Gastrocnemius medialis (tissue), 4 donors: ENCODE measurements at places on chromosomes 3 and 15. TPM values are rescaled to one million over a fixed set of nuclear protein-coding genes. Genes with fewer than 3 reads are reported as not detected.

- H3K4me3 ChIP-seq: no peak overlapping the region
- no peak for DNase-seq
- no peaks in the 10 kb centered on the region for H3K36me3 ChIP-seq
- no peaks in the 10 kb centered on the region for H3K4me1 ChIP-seq
Measured at GRCh38 chr15:44368370-44368769, 59.1 kb upstream of the CTDSPL2 start.

DNA sequence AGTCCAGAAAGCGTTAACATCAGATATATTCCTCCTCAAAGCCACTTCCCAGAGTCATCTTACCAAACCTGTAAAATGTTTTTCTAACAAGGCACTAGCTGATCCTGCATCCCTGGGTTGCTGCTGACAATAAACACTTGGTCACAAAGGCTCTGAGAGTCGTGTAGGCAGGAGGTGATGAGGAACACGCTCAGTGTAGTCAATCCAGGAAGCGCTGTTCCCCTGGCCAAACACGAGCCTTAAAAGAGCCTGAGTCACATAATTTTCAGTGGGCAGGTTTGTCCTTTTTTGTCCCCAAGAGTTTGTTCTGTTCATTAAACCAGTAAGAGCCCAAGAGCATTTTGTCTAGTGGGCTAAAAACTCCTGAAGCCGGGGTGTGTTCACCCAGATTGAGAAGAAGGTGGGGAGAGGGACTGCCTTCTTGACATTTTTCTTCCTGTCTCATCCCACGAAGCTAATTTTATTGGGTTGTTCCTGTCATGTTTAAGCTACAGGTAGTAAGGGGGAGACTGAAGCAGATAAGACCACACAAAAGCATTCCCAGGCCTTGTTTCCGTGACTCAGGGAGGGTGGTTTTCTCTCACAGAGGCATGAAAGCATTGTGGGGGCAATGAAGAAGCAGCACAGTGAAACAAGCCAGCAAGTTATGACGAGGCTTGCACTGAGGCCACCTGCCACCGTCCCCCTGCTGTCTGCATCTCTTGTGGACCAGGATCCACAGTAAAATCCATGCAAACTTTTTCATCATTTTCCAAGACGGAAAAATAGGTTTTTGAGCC is 73.7 kb downstream of the FOXB1 start:
- H3K4me3 ChIP-seq: no peak overlapping the region
- no peaks in the 10 kb centered on the region for H3K4me1 ChIP-seq
- no peaks in the 10 kb centered on the region for H3K27me3 ChIP-seq
- no peak for DNase-seq
- no peak overlapping the region for H3K27ac ChIP-seq

DNA sequence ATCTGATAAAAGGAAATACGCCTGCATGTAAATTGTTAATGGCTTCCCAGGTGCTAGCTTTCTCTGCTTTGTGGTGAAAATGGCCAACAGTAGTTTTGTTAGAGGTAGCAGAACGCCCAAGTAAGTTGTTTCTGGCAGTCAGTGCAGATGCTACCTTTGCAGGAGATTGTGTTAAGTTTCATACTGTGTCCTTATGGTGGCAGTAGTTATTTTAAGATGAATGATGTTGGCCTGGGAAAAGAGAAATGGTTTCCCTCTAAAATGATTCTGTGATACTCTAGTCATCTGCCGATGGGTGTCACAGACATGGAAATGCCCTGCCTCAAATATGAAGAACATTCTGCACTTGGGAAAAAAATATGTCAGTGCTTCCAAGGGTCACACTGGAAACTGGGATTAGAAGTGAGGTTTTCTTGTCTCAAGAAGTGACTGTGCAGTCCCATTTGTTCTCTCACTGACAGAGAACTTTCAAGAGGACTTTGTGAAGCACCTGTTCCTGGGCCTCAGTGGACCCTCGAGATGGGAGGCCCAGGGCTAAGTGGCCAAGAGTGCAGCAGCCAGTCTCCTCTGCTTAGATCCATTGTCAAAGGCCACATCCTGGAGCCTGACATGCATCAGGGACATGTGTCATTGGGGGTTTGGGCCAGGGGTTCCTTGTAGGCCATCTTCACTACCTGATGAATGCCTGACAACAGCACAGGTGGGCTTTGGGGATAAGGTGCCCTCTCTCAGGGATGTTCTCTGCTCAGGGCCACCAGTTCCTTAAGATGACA is 393.3 kb downstream of the CACNA2D3 start:
- H3K27ac ChIP-seq: no peak overlapping the region
- DNase-seq: no peak
- no peaks in the 10 kb centered on the region for H3K4me1 ChIP-seq
- no peaks in the 10 kb centered on the region for H3K36me3 ChIP-seq

- no peak for DNase-seq
- H3K27ac ChIP-seq: peak overlapping the region; percentile 97
- H3K4me1 ChIP-seq: peaks cover 44% of the 10 kb centered on the region
- peak overlapping the region; percentile 94 for H3K4me3 ChIP-seq
- H3K27me3 ChIP-seq: no peaks in the 10 kb centered on the region
- H3K36me3 ChIP-seq: no peaks in the 10 kb centered on the region
Measured at GRCh38 chr3:52279596-52279995, 1.1 kb upstream of the WDR82 start.

DNA sequence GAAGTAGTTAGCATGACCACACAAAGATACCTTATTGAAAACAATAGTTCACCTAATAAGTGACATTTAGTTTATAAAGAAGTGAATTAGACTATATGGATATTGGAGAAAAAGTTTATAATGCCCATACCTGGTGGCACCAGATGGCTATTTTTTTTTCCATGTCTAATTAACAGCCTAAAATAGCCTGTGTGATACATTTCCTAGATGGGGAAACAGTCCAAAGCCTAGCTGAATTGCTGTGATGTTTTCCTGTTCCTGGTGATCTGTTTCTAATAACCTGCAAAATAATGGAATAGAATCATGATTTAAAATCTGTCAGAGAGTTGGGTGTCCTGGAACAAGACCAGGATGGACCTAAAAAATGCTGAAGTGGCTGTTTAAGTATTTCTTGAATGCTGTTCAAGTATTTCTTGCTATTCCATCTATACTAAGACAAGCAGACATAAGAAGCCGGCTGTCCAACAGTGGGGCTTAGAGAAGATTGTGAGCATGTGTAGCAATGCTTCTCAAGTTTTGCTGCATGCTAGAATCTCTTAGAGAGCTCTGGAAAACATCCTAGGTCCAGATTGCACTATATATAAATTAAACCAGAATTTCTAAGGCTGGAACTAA is 31.3 kb downstream of the LRRC3B start:
- no peak overlapping the region for H3K27ac ChIP-seq
- H3K4me1 ChIP-seq: peaks cover 35% of the 10 kb centered on the region
- no peaks in the 10 kb centered on the region for H3K36me3 ChIP-seq
- no peak overlapping the region for H3K4me3 ChIP-seq
- H3K27me3 ChIP-seq: no peaks in the 10 kb centered on the region

The GPX1 gene
- total RNA-seq: 111 TPM

The C2CD4A gene
- total RNA-seq: 0.47 TPM

The KCNMB2 gene
- total RNA-seq: not detected

The SOX2 gene
- total RNA-seq: not detected

The GP9 gene
- not detected for total RNA-seq

The RBP2 gene
- not detected for total RNA-seq
